ENCODE measurements at places on chromosomes 4 and X.

DNA sequence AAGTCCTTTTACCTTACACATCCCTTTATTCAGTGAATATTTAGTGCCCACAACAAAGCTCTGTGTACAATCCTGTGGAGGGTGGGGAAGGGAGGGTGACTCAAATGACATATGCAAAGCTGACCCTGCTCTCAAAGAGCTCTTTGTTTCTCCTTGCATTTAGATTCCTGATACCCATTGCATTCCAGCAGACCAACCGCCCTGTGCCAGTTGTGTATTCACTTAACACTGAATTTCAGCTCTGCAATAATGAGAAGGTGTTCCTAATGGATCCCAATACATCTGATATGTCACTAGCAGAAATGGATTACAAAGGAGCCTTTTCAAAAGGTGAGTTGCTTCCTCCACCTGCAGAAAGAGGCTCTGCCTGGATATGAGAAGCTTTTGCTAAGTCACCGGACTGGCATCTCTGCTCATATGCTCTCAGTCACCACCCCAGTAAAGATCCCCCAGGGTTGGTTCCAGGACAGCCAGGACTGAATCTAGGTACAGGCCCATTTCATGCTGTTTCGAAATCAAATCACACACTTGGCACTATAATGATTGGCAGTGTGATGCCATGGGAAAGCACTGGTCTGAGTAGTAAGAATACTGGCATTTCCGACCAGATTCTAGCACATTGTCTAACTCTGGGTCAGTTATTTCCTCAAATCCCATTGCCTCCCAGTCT, 17.1 kb upstream of the ANXA3 start:
- DNase-seq: peak; percentile 50

DNA sequence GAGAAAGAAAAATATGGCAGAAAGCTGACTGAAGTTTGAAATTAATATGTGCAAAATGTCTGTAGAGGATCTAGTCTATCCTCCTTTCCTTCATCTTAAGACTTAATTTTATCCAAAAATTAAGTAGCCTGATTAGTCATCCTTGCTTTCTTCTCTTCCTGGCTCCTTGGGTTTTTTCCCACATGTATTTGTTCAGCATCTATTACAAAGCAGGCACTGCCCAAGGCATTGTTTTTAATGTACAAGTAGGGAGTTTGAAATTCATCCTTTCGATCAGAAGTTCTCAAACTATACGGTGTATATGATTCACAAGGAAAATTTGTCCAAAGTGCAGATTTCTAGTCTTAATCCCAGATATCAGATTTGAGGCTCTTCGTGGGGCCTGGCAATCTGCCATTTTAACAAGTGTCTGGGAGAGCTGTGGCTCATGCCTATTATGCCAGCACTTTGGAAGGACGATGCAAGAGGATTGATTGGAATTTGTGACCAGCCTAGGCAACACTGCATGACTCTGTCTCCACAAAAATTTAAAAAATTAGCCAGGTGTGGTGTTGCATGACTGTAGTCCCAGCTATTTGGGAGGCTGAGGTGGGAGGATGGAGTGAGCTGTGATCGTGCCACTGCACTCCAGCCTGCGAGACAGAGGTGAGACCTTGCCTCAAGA, 19.4 kb upstream of the YTHDC1 start:
- DNase-seq: peak; percentile 45

- no peak for DNase-seq
Observed at GRCh38 chrX:66622209-66622608, 16.7 kb downstream of the EDA2R start.

DNA sequence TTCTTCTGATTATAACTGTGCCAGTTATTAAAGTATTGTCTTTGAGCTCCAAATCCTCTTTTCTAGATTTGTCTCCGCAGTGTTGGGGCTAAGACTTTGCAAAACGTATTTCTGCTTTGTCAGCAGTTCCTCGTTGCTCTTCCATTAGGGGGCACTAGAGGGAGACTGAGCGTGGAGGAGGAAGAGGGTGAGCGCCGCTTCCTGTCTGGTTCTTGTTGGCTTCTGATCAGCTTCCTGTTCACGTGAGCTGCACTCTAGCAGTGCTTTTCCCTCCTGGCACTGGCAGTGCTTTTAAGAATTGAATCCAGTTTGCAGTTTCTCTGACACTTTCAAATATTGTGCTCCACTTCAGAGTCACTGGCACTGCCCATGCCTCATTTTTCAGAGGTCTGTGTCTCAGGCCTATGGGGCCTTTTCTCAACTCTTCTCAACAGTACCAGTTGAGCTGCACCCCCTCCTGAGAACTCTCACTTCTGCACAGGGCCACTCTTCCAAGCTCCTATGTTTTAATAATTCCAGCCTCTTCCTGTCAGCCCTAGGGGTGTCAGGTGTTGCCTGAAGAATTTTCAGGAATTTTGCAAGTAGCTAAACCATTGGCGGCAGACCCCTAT, 54.4 kb upstream of the LCORL start:
- no peak for DNase-seq

- peak; percentile 39 for DNase-seq
Observed at GRCh38 chr4:71262161-71262560, 76.7 kb upstream of the SLC4A4 start.

GRCh38 chrX:84078991-84079390, 109.0 kb downstream of the RPS6KA6 start:
- DNase-seq: no peak

DNA sequence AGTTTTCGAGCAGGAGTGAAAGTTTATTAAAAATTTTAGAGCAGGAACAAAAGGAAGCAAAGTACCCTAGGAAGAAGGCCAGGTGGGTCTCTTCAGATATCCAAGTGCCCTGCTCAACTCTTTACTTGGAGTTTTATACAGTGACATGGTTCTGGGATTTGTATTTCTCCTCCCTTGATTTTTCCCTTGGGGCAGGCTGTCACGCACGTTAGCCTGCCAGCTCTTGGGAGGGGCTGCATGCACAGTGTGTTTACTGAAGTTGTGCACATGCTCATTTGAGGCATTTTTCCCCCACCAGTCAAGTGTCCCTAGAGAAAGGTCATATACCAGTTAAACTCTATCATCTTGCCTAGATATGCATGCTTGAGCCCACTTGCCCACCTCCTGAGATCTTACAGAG, 102.5 kb upstream of the GABRA2 start:
- DNase-seq: no peak

DNA sequence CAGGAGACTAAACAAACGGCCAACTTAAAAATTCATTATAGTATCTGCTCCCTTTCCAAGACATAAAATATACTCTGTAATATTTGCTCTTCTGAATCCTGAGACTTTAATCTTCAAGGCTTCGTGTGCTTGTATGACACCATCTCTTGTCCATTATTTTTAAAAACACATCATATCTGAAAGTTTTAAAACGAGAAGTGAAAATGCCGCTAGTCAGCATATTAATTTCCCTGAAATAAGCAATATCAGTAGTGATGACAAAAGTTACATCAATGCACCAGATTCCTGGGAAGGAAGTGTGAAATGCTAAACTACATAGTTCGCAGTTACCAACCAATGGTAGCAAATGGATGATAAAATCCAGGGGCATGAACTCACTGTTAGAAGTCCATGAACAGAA, 66.8 kb upstream of the EXOC1L start:
- DNase-seq: no peak

GRCh38 chrX:19543951-19544381, 28.7 kb upstream of the MAP3K15 start:
- DNase-seq: no peak
